GM23248 (cell line): ENCODE measurements at places on chromosomes 5 and 9. TPM values are rescaled to one million over a fixed set of nuclear protein-coding genes. Genes with fewer than 3 reads are reported as not detected.

Gene AGXT2
- total RNA-seq, result not detected in 2 replicates

GRCh38 chr5:104048231-104048630, 485.6 kb upstream of the NUDT12 start:
- H3K27me3 ChIP-seq, result no peaks in the 10 kb centered on the region
- H3K36me3 ChIP-seq, result no peaks in the 10 kb centered on the region
- H3K27ac ChIP-seq, result no peak overlapping the region

DNA sequence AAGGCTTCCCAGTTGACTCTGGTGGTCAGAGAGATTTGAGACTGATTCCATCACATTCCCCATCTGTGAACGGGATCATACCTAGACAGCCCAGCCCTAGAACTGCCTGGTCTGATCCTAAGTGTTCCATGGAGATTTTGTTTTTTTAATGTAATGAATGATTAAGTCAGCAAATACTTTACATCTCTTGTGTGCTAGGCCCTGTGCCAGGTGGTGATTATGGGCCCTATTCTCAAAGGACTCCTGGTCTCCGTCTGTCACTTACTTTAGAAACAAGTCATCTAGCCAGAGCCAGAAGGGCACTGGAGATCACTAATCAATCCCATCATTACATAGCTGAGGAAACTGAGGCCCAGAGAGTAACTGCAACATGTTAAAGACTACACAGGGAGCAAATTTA, 1.1 kb upstream of the GPX3 start:
- no peaks in the 10 kb centered on the region for H3K27me3 ChIP-seq
- DNase-seq, result no peak
- H3K36me3 ChIP-seq, result no peaks in the 10 kb centered on the region
- H3K27ac ChIP-seq, result no peak overlapping the region

DNA sequence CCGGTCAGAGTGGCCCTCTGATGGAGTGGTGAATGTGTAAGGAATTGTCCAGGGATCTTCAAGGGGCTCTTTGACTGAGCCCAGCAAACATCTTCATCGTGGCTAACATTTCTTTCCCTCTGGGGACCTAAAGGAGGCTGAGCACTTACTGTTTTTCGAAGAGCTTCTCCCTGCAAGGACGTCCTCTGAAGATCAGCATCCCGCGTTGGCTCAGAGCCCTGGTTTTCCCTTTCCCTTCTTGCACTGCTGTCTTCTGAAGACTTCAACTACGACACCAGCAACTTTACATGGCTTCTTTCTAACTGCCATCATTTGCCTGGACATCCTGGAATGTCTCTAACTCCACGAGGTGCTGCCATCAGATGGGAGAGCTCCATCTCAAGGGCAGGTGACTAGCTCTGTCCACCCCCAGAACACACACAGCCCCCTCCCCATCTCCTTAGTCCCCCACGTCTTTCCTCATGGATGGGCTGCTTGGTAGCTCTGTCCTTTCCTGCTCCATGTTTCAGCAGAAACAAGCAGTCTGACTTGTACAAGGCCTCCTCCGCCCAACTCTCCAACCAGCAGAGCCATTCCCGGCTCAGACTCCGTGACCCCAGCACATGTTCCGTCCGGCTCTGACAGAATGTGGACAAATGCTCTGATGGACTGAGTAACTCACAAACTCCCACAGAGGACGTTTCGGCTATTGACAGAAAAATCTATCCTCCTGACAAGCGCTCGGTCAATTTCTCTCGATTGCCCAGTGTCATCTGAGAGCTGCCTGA, 17.1 kb downstream of the SHB start:
- H3K27me3 ChIP-seq, result no peaks in the 10 kb centered on the region
- DNase-seq, result no peak
- no peak overlapping the region for H3K27ac ChIP-seq
- no peak overlapping the region for H3K4me3 ChIP-seq
- H3K4me1 ChIP-seq, result peaks cover 25% of the 10 kb centered on the region

DNA sequence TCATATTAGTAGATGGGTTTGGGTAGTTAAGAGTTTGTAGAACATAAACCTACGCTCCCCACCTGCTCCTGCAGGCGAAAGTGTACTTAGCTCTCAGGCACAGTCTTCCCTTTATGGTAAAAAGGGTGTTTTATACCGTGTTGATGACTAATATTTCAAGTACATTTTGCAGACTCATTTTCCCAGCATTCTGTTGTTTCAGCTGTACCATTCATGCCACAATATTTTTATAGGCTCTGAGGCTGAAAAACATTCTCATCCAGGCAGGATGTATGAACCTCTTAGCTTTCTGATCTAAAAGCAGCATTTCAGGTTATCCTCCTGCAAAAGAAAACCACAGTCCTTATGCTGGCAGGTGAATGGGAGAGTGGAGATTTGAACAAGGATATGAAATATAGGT, 231.4 kb downstream of the NR2F1-AS1 start:
- H3K4me3 ChIP-seq, result no peak overlapping the region
- no peaks in the 10 kb centered on the region for H3K27me3 ChIP-seq
- peak; percentile 54 for DNase-seq
- no peaks in the 10 kb centered on the region; the same call in 1 of the 2 replicates for H3K4me1 ChIP-seq

DNA sequence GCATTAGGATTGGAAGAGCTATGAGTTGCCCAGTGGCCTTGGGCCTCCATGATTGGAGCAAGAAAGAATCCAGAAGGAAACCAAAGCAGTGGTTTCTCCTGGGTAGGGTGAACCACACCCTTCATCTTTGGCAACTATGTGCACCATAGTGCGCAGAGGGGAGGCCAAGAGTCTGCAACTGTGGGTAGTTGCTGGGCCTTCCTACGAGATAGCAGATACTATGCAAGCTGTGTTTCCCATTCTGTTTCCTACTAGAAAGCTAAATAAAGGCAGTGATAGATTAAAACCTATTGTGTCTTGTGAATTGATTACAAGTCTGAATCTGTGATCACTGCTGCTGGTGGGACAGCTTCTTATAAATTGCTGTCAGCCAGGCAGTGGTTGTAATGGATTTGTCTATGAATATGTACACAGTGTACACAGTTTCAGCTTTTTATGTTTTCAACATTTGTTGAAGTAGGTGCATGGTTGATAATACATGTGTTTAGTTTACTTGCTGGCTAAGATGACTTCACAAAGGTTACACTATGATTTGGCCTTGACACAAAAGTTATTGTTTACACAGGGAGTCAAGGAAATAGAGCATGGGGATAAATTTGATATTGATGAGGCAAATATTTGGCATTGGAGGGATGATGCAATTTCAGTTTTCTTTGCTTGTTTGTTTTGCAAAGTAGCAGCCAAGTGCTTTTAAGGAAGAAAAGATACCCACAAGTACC, 23.7 kb upstream of the PDE8B start:
- no peak overlapping the region for H3K4me3 ChIP-seq
- no peak overlapping the region for H3K27ac ChIP-seq
- peaks cover 30% of the 10 kb centered on the region for H3K27me3 ChIP-seq
- H3K36me3 ChIP-seq, result no peaks in the 10 kb centered on the region
- DNase-seq, result no peak

DNA sequence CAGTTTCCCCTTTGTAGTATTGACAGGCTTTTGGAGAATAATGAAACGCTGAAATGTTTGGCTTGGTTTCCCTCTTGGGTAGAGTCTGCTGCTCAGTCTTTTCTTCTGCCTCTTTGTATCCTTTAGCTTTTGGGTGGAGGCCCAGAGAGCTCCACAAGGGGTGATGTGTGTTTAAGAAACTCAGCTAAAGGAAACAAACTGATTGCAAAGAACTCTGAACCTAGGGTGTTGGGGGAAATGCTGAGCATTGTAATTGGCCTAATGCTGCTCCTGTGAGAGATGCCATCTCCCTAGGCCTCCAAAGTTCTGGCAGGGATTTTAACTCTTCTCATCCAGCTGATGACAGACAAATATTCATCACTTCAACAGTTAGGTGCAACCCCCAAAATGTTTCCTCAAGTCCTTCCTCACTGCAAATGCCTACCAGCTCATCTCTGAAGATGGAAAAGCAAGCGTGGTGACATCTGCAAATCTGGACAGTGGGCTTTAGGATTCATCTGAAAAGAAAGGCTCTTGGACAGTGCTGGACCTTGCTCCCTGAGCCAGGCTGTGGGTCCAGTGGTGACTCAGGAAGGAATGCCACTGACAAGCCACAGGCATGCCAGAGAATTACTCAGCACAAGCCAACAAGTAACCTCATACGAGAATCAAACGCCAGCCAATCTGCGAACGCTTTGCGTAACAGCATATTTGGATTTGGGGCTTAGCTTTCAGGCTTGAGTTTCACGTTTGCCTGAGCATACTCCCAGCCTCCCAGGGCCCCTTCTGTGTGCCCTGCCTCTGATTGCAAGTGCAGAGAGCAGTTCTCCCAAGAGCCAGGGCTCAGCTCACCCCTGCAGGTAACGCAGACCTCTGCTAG, 30.5 kb upstream of the ZSWIM6 start:
- H3K4me3 ChIP-seq, result peak overlapping the region; percentile 50
- no peaks in the 10 kb centered on the region for H3K36me3 ChIP-seq
- H3K27ac ChIP-seq, result peak overlapping the region; percentile 80
- no peaks in the 10 kb centered on the region for H3K27me3 ChIP-seq
- peaks cover 60% of the 10 kb centered on the region for H3K4me1 ChIP-seq

DNA sequence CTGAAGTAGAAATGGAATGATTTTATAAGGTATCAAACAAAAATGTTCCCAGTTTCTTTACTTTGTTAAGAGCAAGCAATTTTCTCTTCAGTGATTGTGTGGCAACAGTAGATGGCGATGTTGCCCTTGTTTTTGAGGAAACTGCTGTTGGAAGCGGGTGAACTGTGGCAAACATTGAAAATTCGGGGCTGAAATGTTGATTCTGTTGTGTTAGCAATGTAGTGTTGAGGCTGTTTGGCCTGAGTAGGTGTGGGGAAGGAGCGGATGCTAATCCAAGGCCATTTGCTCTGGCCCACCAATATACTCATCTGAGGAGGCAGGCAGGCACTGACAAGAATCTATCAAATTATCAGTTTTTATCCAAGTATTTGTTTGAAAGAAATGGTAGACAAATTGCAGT, 129.8 kb downstream of the SLC12A2 start:
- peak; percentile 80 for DNase-seq
- no peak overlapping the region for H3K27ac ChIP-seq
- peaks cover 15% of the 10 kb centered on the region for H3K4me1 ChIP-seq
- H3K36me3 ChIP-seq, result no peaks in the 10 kb centered on the region
- H3K27me3 ChIP-seq, result no peaks in the 10 kb centered on the region

DNA sequence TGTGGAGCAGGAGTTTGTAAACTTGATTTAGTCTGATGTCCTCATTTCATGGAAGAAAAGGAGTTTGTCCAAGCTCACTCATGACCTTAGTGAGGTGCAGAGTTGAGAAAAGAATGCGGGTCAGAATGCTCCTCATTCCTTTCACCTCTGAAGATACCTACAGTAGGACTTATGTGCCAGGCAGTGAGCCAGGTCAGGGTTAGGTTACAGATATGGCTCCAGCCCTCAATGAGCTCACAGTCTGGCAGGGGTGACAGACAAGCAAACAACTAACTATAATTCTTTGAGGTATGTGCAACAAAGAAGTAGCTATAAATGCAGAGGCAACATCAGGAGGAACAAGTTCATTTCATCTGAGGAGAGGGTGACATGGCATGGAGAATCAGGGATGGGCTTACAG, 102.5 kb downstream of the SPATA31D1 start:
- no peak overlapping the region for H3K27ac ChIP-seq
- no peaks in the 10 kb centered on the region for H3K4me1 ChIP-seq
- H3K4me3 ChIP-seq, result no peak overlapping the region

GRCh38 chr5:171823269-171823668, 37.7 kb downstream of the SMIM23 start:
- H3K36me3 ChIP-seq, result no peaks in the 10 kb centered on the region
- H3K27me3 ChIP-seq, result peaks cover 15% of the 10 kb centered on the region
- H3K27ac ChIP-seq, result no peak overlapping the region
- H3K4me1 ChIP-seq, result no peaks in the 10 kb centered on the region
- DNase-seq, result no peak

DNA sequence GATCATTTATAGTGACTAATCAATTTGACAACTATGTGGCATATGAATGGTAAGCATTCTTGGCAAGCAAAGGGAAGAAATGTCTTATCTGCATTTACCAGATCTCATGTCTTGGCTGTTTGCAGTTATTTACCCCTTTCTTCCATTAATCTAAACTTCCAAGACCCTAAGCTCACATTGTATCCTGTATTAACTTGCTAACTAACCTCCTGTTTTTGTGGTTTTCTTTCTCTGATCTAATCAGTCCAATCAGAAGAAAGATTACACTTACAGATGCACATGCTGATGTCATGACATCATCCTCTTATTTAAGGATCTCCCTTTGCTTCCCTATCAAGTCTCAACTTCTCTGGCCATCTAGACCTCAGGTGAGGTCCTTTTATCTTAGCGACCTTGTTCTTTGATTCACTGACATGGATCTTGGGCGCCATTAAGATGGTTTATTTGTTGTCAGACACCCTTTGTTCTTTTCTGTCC, 95.5 kb downstream of the F2RL2 start:
- H3K27me3 ChIP-seq, result 0 out of 2 replicates have a peak, but pooled peaks cover 3% of the 10 kb centered on the region
- H3K4me1 ChIP-seq, result no peaks in the 10 kb centered on the region
- H3K36me3 ChIP-seq, result no peaks in the 10 kb centered on the region
- H3K27ac ChIP-seq, result no peak overlapping the region
- no peak for DNase-seq

DNA sequence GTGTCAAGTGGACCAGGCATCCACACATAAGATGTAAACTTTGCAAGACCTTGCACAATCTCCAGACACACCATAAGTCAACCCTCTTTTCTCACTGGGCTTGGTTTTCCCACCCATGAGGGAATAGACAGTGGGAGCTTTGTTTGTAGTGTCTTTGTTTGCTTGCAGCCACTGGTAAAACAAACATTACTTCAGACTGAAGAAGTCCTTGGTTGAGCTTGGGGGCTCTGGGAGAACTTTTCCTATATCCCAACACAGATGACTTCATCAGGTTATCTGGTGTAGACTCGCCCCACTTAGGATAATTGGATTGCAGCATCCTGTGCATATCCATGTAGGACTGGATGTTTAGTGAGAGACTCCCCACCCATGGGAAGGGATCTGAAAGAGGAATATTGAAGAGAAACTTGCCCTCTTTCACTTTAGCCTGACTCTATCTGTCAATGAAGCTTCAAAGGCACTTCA, 11.5 kb upstream of the ADGRV1 start:
- no peak overlapping the region for H3K27ac ChIP-seq
- no peaks in the 10 kb centered on the region for H3K4me1 ChIP-seq
- DNase-seq, result no peak
- H3K4me3 ChIP-seq, result no peak overlapping the region
- H3K27me3 ChIP-seq, result peaks cover 30% of the 10 kb centered on the region; the same call in 1 of the 2 replicates
- H3K36me3 ChIP-seq, result no peaks in the 10 kb centered on the region

DNA sequence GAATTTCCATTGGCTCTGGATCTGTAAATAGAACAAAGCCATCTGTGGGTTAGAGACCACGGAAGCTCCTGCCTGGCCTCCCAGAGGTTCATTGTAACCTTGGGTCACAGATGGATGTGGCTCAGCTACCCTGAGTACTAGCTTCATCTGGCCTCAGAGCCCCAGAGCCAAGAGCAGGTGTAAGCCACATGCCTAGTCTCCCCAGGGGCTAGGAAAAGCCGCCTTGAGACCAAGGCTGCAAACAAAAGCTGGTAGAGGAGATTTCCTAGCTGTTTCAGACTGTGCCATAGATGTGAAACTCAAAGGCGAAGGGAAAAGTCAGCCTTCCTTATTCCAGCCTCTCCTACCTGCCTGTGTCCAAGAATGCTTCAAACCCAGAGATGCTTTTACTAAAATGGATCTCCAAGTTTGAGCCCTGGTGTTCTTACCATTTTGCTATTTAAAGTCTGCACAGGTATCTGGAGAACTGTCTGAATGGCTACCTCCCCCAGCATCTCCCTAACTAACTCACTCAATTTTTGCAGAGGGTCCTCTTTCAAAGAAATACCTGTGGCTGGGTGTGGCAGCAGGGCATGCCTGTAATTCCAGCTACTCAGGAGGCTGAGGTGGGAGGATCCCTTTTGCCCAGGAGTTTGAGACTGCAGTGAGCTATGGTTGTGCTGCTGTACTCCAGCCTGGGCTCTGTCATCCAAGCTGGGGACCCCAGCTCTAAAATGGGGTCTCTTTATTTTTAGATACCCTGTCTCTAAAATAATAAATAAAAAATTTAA, 42.3 kb upstream of the MAP1B start:
- H3K4me1 ChIP-seq, result peaks cover 35% of the 10 kb centered on the region
- no peak overlapping the region for H3K4me3 ChIP-seq
- H3K27me3 ChIP-seq, result peaks cover 19% of the 10 kb centered on the region; the same call in 1 of the 2 replicates
- no peaks in the 10 kb centered on the region for H3K36me3 ChIP-seq
